Stimulated activated CD8-positive, alpha-beta memory T cell treated with anti-CD3 and anti-CD28 coated beads, Interleukin-15, amount 100 ng/mL, for 24 hours (primary cell): ENCODE measurements at places on chromosomes 1 and 21.

GRCh38 chr1:79663916-79664315 lies 657.4 kb upstream of the ADGRL4 start:
- no peak for DNase-seq

DNA sequence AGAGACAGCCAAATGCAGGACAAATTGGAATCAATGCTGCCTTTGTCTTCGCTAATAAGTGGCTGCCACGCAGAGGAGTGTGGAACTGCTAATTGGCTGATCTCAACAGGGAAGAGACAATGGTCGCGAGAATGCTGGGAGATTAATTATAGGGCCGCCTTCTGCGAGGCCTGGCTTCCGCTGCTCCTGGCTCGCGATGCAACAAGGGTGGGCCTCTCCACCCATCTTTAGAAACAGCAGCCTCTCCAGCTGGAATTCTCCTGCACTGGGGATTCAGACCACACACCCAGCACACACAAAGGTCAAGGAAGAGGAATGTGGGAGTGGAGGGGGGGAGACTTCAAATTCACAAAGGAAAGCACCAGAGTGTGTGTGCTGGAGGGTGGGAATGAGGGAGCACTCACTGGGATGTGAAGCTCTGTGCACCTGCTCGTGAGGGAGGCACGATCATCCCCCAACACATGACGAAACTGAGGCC lies 200.7 kb upstream of the GRIK3 start:
- no peak for DNase-seq

- no peak for DNase-seq
Observed at GRCh38 chr1:85575363-85575995, 5.1 kb upstream of the CCN1 start.

DNA sequence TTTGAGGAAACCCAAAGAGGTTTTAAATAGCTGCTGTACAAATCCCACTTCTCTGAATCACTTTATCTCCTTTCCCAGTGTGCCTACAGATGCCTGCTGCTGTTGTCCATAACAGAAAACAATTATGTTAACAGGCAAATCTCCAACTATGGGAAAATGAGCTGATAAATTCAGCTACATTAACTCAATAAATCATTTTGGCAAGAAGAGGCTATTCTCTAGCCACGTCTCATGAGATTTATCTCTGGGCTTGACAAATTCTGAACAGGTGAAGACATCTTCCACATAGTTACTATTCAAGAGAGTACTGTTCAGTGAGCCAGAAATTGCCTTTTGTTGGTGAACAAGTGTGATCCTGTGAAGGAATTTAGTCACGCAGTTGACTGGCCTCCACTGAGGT lies 327.1 kb upstream of the FMN2 start:
- DNase-seq, result no peak

DNA sequence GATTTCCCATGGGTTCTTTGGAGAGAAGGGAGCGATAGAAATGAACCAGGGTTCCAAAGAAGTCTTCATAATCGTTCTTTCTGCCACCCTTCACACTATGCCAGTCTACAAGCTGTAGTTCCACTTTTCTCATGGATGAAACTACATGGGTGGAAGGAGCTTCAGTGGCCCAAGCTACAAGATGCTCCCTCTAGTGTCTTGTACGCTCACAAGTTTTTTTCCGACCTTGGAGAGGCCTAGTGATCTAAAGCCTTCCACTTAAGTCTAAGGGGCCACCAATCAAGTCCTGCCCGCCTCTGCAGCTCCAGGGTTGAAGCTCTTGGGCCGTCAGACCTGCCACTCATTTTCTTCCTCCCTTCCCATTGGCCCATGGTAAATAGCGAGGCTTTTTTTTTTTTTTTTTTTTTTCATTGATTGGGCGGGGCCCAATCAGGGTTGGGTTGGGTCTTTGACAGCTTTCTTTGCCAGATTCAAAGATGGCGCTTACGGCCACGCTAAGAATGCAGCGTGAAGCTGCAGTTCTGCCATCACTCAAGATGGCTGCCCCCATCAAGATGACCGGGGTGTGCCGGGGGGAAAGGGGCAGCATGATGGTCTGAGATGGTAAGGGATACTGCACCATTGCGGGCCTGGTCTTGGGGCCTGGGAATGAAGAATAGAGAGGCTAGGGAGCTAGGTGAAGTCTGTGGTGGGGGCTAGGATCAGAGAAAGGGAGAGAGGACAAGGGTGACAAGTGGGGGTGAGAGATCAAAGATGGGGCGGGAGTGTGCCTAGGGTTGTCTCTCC lies at the start of gene TOMM40L:
Gene TOMM40L (plus strand): TSS at position 527 of the 786 bp plus-strand sequence. CDS start 430 bp downstream, outside the sequence.
- peak; percentile 46 for DNase-seq

DNA sequence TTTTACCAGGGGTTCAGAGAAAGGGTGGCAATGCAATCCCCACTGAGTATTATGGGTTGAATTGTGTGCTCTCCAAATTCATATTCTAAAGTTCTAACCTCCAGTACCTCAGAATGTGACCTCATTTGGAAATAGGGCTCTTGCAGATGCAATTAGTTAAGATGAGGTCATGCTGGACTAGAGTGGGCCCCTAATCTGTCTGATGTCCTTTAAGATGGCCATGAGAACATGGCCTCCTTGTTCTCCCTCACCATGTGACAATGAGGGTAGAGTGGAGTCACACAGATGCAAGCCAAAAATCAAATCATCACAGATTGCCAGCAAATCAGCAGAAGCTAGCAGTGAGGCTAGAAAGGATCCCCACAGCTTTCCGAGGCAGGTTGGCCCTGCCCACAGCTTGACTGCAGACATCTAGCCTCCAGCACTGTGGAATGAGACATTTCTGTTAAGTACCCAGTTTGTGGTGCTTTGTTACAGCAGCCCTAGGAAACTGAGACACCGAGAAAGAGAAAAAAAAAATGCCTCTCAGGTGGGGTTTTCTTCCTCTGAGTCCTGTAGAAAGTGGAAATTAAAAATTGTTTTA lies 25.5 kb upstream of the CREG1 start:
- DNase-seq, result no peak

- no peak for DNase-seq
Observed at GRCh38 chr1:19921310-19921709, 2.1 kb downstream of the PLA2G2E start.

GRCh38 chr1:59194621-59195020 lies 102.3 kb upstream of the FGGY start:
- DNase-seq, result no peak

GRCh38 chr1:227305894-227306626 lies 12.2 kb downstream of the CDC42BPA start:
- DNase-seq, result no peak

GRCh38 chr1:97365026-97365425 lies 555.8 kb downstream of the DPYD start:
- DNase-seq, result no peak

DNA sequence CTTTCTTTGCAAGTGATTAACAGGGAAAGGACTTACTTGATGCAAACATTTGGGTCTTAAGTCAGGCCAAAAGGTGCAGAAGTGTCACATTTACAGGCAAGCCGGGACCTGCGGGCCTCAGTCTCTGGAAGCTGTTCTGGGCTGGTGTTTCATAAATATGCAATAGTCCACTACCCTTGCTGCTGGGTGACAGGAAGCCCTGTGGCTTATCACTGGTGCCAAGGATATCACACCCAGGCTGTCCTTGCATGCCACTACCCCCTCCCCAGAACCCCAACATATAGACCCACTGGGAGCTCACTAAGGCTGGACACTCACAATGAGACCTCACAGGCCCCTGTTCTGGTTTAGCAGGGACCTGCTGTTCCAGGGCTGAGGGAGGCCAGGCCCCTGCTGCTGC lies 3.4 kb upstream of the LEFTY2 start:
- DNase-seq, result no peak

GRCh38 chr1:147756341-147756740 lies 4.1 kb downstream of the GJA5 start:
- DNase-seq, result no peak

- no peak for DNase-seq
Observed at GRCh38 chr1:71882637-71883036, 399.7 kb downstream of the NEGR1 start.

GRCh38 chr1:175731581-175731980 lies 11.8 kb downstream of the TNR start:
- no peak for DNase-seq

GRCh38 chr1:82214606-82215005 lies 413.9 kb downstream of the ADGRL2 start:
- no peak for DNase-seq
